HT-29 (cell line): ENCODE measurements at places on chromosomes 2 and 18. TPM values are rescaled to one million over a fixed set of nuclear protein-coding genes. Genes with fewer than 3 reads are reported as not detected.

DNA sequence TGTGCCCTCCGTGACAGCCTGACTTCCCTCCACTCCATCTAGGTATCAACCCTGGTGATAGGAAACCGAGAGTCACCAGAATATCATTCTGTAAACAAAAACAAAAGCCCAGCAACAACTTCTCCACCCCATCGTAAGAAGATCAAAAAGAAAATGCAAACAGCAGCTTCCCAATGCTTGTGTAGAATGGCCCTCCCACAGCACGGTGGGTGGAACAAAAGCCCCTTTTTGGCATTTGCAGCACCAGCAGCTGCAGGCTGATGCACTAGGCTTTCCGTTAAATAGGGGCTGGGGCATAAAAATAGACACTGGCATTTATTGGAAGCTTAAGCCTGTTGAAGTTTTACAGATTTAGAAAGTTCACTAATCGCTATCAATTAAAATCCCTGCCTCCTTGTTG is 513.0 kb downstream of the GALR1 start:
- DNase-seq, result no peak

- DNase-seq, result no peak
Measured at GRCh38 chr2:18836436-18836835, 247.1 kb upstream of the NT5C1B start.

GRCh38 chr2:186467421-186467820 is 18.6 kb upstream of the ZC3H15 start:
- DNase-seq, result no peak

PLGLB2 gene
- total RNA-seq, result not detected in 2 replicates

DNA sequence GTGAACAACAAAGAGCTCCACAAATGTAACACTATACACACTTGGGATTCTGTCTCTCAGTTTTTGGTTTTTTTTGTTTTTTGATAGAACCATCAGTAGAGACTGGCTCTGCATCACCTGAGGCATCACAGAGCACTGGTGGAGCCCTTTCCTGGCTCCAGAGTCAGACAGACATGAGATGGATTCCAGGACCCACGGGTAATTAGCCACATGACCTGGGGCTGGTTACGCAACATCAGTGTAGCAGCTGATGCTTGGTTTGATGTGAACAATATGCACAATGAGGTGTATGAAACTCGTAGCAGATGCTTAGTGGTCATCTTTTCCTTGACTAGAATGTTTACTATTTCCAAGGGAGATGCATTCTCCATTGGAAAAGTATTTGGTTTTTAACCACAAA is 40.7 kb downstream of the CMPK2 start:
- no peak for DNase-seq

HOXD13 gene
- total RNA-seq, result 1.4 and 1.5 TPM in 2 replicates

DNA sequence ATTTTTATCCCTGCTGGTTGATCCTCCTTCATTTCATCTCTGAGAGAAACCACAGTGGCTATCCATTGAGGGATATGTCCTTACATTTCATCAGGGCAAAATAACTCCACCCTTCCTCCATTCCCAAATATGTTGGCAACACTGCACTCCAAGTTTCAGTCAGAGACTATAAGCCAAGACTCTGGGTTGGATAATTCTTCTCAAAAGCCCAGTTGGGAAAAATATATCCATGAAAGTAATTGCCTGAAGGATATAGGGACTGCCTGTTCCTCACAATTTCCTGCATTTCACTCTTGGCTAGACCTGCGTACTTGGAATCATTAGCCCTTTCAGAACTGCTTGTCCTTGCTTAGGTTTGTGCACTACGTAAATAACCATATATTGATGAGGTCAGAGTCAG is 27.9 kb upstream of the EPB41L3 start:
- DNase-seq, result no peak

DNA sequence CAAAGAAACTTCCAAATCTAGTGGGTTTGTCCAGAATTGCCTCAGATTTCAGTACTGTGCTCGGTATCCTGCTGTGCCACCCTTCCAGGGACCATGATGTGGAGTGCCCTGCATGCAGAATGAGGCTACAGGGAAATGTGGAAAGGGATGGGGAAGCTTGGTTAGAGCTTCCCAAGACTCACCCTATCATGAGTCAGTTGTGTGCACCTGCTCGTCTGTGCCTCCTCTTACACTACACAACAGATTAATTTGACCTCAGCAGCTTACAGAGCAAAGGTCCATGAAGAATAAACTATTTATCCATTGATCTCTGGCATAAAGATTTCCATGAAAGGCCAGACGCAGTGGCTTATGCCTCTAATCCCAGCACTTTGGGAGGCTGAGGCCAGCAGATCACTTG is 21.3 kb upstream of the NCK2 start:
- DNase-seq, result no peak

- DNase-seq, result no peak
Measured at GRCh38 chr2:112661656-112662305, 16.0 kb downstream of the SLC20A1 start.

- no peak for DNase-seq
Measured at GRCh38 chr2:203948733-203949132, 12.2 kb downstream of the ICOS start.

DNA sequence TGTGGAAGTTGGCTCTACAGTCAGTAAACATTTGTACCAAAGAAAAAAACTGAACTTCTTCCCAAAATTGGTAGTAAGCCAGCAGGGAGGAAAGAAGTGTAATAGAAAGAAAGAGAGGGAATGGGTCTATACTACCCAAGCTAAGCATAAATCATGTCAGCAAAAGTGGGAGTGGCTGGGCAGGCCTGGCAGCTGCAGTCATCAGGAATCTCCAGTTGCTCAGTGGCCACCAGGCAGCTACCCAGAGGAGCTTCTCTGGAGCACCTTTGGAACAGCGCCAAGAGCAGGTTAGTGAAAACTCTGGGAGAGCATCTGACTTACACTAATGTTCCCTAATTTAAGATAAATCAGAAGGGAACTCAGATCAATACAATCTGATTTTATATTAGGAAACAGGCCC is 14.3 kb downstream of the FRZB start:
- DNase-seq, result peak; percentile 49

DTNA gene
- 0.18 TPM in 1 of 2 replicates, not detected in the other for total RNA-seq

GRCh38 chr2:86769838-86770237 is 20.9 kb downstream of the CD8A start:
- no peak for DNase-seq

GRCh38 chr2:166090908-166091307 is 36.9 kb downstream of the SCN1A start:
- no peak for DNase-seq

GRCh38 chr2:240983361-240983995 is 14.9 kb upstream of the SNED1 start:
- DNase-seq, result peak; percentile 46

NLRC4 gene
- total RNA-seq, result not detected in 2 replicates

SUPT7L gene
- 21.4 and 22.9 TPM in 2 replicates for total RNA-seq

- DNase-seq, result no peak
Measured at GRCh38 chr2:53312721-53313120, 454.9 kb upstream of the CHAC2 start.

GRCh38 chr18:74153793-74154192 is 5.5 kb downstream of the TIMM21 start:
- DNase-seq, result no peak
